ENCODE measurements at places on chromosomes 5 and 9.

GRCh38 chr5:66066826-66067225 lies 77.3 kb upstream of the SREK1 start:
- DNase-seq = no peak

- DNase-seq = no peak
These were observed 13.8 kb upstream of the SMIM23 start for GRCh38 chr5:171771856-171772255.

GRCh38 chr9:113737517-113738271 lies 138.4 kb upstream of the ZNF618 start:
- DNase-seq = peak; percentile 55

GRCh38 chr9:4970970-4971641 lies 14.0 kb upstream of the JAK2 start:
- DNase-seq = no peak

DNA sequence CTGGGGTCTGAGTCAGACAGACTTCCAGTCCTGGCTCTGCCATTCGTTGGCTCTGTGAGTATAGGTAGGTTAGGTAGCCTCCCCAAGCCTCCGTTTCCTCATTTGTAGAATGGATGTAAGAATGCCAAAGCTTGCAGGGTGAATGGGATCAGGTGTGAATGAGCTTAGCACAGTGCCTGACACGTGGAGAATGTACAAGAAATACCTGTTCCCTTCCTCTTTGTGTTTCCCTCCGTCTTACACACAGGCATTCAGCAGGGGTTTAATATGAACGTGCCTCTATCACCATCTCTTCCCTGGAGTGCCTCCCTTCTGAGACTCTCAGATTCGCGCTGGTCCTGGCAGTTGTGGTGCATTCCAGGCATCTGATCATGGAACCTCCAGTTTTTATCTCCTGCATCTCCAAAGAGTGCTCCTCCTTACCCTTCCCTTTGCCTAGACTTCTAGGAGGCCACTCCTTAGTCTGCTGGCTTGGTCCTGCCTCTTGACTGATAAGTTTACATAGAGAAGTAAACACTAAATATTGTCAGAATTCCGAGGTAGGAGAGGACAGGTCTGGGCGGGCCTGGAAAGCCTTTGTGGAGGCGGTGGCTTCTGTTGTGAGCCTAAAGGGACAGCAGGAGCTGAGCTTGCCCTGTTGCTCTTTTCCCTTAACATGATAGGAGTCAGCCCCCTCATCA lies 199.4 kb downstream of the AOPEP start:
- no peak for DNase-seq

DNA sequence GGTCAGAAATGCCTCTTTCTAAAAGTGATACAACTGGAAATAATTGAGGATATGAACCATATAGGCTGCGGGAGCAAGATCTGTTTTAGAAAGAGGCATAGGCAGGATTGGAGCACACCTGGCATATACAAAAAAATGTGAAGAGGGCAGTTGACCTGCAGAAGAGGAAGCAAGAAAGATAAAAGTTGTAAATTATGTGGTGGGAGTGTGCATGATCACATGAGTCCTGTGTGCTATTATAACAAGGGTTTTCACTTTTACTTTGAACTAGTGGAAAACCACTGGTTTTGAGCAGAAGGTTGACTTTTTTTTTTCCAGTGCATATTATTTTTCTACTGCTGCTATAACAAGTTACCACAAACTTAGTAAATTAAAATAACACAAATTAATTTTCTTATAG lies 489.3 kb downstream of the ANXA1 start:
- no peak for DNase-seq

- no peak for DNase-seq
These were observed 197.8 kb upstream of the NREP start for GRCh38 chr5:111954516-111955395.

- DNase-seq = no peak
These were observed 47.9 kb upstream of the TMEM215 start for GRCh38 chr9:32735476-32735875.

- no peak for DNase-seq
These were observed 93.5 kb upstream of the SMIM23 start for GRCh38 chr5:171692107-171692506.

DNA sequence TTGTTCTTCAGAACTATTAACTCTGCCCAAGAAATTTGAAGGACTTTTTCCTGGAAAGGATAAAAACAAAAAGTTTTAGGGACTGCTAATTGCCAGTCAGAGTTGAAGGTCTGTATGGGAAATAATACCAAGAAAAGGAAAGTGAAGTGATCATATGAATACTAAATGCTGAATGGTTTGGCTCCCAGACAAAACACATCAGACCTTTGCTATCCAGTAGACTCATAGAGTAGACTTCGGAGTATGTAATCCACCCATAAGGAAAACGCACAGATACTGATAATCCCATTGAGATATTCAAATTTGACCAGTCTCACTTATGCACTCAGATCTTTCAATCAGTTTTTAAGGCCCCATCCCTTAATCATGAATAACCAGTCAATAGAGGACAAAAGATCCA lies 319.0 kb upstream of the PTGER4 start:
- DNase-seq = no peak
